ENCODE measurements at places on chromosomes 1 and 21.

DNA sequence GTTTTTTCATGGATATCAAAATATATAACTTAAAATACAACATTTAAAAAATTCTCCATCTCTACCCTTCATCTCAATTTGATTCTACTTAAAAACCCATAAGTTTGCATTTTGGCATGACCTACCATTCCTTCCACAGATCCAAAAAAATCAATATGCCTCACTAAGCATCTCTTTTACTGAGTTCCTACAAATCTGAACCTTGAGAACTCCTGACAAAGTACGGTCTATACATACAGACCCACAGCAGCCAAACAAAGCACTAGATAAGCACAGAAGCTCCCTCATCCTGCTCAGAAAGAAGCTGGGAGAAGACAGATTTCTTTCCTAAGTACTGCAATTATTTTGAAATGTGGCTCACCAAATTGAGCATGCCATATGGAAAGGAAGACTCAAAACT, 167.5 kb downstream of the KCNT2 start:
- no peak for DNase-seq

- no peak for DNase-seq
Observed at GRCh38 chr21:42991992-42992740, 17.8 kb downstream of the PKNOX1 start.

DNA sequence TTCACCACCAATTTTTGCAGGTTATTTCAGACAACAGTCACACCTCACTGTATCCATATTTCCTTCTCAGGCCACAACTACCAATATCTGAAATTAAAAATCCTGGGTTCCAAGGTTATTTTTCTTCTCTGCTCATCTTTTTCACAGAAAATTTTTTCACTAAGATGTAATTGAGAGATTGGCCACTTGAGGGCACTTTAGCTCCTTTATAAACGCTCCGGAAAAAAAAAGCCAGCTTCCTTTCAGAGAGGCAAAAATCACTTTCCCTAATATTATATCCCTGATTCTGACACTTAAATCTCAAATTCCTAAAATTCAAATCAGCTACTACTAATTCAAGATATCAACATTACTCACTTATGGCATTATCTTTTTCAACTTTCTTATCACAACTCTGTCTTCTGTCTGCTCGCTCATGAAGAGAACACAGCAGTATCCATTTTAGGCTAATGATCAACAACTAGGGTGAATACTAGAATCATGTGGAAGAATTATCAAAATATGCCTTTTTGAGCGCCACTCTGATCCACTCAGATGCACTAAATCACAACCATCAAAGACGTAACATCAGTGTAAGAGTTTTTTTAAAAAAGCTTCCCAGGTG, 101.4 kb upstream of the RGS1 start:
- DNase-seq, result no peak

GRCh38 chr1:101257500-101258325, 20.9 kb downstream of the S1PR1 start:
- DNase-seq, result no peak

GRCh38 chr1:93681101-93681988, at the start of gene BCAR3:
BCAR3 (minus strand) TSS chr1:93681837; CDS start chr1:93674930, 6,907 bp downstream.
- DNase-seq, result no peak

GRCh38 chr1:109771712-109772657, 8.3 kb upstream of the EPS8L3 start:
- no peak for DNase-seq
